ENCODE measurements at places on chromosomes 5 and 9.

DNA sequence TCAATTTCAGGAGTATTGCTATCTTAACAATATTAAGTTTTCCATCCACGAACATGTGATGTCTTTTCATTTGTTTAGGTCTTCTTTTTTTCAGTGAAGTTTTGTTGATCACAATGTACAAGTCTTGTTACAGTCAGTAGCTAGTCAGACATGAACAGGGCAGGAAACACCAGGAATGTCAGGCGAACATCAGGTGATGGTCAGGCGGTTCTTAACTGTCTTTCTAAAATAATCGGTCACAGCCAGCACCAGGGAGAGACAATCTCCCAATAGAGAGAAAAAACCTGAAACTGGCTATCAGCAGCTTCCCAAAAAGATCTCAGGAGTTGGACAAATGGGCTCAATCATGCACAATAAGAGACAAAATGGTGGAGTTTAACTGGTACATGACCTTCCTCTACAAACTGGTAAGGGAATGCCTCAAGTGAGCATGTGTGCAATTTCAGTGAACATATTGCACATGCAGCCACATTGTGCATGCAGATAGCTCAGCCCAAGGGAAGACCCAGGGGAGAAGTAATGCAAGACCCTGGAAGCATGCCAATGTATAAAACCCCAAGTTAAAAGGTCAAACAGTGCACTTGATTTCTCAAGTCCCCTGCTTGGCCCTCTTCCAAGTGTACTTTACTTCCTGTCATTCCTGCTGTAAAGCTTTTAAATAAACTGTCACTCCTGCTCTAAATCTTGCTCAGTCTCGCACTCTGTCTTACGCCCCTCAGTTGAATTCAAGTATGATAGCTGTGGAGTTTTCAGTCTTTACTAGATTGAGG lies 176.1 kb upstream of the RASEF start:
- DNase-seq, result no peak

GRCh38 chr5:139120521-139120920 lies 77.6 kb downstream of the SIL1 start:
- no peak for DNase-seq

- no peak for DNase-seq
These were observed 263.8 kb downstream of the FBXL7 start for GRCh38 chr5:15763754-15764153.

DNA sequence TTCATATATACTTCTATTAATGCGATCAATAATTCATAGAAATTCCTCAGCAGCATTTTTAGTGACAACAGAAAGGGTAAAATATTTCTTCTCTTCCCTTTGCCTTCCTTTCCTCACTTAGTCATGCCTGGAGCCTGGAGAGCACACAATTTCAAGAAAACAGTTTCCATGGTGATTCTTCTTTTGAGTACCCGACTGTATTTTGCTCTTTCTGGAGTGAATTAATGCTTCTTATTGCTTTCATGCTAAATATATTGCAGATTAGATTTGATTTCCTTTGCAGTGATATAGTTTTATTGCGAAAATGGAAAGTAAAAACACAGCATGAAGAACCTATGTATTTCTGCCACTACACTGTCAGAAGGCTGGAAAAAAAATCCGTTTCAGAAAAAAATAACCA lies 153.5 kb downstream of the PPP2R2B start:
- DNase-seq, result no peak

DNA sequence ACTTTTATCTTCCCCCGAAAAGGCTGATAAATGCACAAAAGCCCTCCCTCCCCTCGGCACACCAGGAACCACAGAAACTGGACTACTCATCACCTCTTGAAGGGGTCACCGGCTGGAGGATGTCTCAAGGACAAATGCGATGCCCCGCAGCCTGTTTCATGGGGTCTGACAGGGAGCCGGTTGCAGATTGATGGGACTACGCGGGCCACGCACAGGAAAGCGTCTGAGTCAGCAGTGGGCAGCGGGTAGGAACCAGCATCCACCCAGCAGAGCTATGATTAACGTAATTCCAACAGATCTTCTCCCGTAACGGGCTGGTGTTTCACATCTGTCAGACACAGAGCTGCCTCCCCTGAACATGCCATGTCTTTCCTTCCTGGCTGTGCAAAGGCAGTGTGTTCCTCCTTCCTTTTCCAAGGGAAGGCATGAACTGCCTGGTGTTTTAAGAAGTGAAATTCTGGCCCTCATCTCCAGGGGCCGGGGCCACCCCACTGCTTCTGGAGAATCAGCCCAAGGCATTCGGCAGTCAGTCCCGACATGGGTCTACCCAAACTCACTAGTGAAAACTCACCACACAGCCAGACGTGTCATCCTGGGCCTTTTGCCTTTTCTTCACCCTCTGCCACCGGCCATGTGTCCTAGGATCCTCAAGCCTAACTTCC lies 144.4 kb upstream of the PHYKPL start:
- no peak for DNase-seq

DNA sequence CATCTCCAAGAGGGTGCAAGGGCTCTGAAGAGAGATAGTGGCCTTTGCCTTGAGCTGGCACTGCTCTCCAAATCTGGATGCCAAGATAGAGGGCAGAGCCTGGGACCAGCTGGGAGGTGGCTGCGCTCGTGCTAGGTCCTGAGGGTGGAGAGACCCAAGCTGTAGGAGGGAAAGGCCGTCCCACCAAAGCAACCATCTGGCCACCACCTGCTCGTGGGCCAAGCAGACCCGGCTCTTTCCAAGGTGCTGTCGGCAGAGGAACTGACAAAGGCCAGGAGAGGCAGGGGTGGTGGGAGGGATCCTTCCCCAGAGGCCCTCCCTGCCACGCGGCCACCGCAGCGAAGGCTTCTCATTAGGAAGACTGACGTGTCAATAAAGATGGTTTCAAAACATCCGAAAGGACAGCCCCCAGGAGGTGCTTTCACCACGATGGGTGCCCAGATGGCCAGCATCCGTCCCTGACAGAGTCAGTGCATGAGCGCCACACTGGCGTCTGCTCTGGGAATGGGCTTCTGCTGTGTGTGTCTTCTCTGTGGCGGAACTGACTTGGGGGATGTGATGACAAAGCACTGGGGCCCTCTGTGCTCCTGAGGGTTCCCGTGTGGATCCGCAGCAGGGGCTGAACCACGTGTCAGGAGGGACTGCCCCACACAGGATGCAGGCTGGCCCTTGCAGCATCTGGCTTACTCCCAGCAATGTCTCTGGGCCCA lies 213.5 kb downstream of the FANCC start:
- no peak for DNase-seq

- no peak for DNase-seq
These were observed 8.1 kb downstream of the TAL2 start for GRCh38 chr9:105670315-105670714.

DNA sequence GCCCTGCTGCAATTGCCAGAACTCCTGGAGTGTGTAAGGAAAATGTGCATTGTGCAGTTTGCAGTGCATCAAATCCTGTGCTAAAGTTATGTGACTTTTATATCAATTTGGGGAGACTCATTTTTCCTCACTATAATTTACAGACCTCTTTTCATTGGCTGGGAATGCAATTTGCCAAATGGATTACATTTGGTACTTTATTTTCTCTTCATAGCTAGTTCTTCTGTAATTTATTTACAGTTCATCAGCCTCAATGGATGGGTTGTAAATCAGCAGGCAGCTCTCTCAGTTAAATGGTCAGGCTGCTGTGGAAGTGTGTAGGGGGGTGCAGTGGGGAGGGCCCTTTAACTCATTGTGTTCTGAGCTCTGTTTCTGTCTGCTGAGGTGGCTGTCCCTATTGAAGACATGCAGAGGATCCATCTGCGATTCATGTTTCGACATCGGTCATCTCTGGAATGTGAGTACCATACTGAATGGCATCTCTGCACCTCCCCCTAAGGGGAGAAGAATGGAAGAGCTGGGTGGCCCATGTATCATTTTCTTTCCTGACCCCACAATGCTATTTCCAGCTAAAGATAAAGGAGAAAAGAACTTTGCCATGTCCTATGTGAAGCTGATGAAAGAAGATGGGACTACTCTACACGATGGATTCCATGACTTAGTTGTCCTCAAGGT lies 74.6 kb downstream of the DOCK2 start:
- no peak for DNase-seq

- DNase-seq, result no peak
These were observed 82.1 kb upstream of the LMX1B start for GRCh38 chr9:126531591-126531990.

DNA sequence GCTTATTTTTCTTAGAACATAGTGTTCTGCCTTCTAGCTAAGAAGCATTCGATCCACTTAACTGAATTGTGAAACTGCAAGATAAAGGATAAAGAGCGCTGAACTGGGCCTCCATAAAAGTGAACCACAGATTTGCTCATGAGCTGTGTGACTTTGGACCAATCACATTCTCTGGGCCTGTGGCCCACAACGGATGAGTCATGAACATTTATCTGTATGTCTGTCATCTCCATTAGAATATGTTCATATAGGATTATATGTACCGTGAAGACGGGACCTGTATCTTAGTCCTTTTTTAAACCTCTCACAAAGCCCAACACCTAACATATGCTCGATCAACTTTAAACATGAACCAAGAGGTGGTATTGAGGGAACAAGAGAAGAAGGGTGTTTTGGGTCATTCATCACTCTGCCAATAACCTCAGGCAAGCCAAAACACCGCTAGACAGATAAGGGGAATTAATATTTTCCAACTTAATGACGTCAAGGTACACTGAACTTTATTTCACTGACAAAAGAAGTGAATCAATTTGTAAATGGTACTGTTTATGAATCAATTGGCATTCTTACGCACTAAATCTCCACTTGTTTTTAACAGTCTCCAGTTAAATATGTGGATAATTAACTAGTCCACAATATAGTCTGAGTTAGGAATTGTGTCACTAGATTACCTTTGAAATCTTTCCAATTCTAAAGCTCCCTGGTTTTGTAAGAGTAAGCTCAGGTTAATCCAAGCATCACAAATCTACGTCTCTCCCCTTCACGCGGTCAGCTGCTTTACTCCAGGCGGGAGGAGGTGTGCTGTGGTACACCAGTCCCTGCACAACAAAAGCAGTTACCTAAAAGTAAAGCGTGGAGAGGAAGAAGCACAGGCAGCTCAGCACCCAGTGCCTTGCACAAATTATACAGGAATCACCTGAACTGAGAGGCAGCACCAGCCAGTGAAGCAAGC lies 1.6 kb downstream of the TMEM245 start:
- peak; percentile 63 for DNase-seq

DNA sequence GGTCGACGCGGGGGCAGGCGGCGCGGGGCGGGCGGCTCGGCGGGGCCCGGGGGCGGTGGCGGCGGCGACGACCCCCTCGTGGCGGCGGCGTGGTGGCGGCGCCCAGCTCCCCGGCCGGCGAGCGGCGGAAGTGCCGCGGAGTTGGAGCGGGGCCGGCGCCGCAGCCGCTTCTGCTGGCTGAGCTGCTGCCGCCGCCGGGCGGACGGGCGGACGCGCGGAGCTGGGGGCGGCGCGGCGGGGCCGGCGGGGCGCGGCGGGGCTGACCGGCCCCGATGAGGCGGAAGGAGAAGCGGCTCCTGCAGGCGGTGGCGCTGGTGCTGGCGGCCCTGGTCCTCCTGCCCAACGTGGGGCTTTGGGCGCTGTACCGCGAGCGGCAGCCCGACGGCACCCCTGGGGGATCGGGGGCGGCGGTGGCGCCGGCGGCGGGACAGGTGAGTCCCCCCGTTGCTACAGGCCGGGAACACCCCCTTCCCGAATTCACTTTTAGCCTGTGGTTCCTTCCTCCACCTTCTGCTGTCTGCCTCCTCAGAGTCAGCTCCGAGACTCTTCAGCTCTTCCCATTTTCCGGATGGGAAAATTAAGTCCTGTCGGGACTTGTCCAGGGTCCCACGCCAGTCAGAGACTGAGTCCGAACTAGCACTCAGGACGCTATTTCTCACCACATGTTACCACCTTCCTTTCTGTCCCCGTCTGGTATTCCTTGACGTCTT lies at the start of gene GALNT10:
TSS of gene GALNT10 (plus strand) at position 139 of the 710 bp plus-strand sequence. CDS start at position 273, 134 bp downstream.
- peak; percentile 67 for DNase-seq

GRCh38 chr9:119026120-119026519 lies 343.1 kb downstream of the BRINP1 start:
- no peak for DNase-seq

DNA sequence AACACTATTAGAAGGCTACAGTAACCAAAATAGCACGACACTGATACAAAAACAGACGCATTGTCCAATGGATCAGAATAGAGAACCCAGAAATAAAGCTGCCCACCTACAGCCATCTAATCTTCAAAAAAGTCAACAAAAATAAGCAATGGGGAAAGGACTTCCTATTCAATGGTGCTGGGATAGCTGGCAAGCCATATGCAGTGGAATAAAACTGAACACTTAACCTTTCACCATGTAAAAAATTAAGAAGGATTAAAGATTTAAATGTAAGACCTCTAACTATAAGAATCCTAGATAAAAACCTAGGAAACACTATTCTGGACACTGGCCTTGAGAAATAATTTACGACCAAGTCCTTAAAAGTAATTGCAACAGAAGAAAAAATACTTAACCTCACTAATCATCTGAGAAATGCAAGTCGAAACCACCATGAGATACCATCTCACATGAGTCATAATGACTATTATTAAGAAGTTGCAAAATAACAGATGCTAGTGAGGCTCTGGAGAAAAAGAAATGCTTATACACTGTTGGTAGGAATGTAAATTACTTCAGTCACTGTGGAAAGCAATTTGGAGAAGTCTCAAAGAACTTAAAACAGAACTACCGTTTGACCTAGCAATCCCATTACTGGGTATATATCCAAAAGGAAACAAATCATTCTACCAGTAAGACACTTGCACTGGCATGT lies 203.3 kb upstream of the CDH9 start:
- no peak for DNase-seq

- DNase-seq, result no peak
These were observed 99.4 kb upstream of the SAP30L start for GRCh38 chr5:154346427-154346826.

- no peak for DNase-seq
These were observed 8.1 kb downstream of the FAM193B start for GRCh38 chr5:177546258-177546741.

GRCh38 chr5:134519989-134520388 lies 5.5 kb upstream of the JADE2 start:
- DNase-seq, result no peak

GRCh38 chr5:17398431-17398830 lies 99.6 kb upstream of the TAF11L2 start:
- DNase-seq, result no peak

- DNase-seq, result no peak
These were observed 232.7 kb downstream of the RFK start for GRCh38 chr9:76161541-76161940.

GRCh38 chr9:37466037-37466709 lies 923 bp upstream of the ZBTB5 start:
- DNase-seq, result peak; percentile 42

DNA sequence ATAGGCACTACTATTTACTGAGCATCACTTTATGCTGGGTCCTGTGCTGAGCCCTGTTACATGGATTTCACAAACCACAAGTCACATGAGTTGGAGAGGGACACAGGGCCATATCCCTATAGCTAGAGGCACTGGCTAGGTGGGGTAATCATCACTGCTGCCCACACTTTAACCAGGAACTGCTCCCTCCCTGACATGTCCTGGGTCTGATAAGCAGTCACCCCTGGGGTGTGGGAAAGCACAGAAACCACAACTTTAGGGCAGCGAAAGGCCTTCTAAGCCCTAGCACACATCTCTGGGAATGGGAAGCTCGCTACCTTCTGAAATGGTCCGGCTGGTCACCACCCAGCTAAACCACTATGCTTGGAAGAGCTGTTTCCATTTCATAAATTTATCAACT lies 15.0 kb downstream of the TBC1D2 start:
- DNase-seq, result no peak

GRCh38 chr5:91281401-91281800 lies 101.7 kb downstream of the ARRDC3 start:
- DNase-seq, result no peak

- DNase-seq, result no peak
These were observed 943.7 kb downstream of the CDH18 start for GRCh38 chr5:19044311-19044710.

Measured in activated CD8-positive, alpha-beta T cell treated with anti-CD3 and anti-CD28 coated beads, Interleukin-2, amount 10 ng/mL, durations not matched to agents 7 days and 5 days (primary cell).